ENCODE measurements at places on chromosomes 16 and 17.
A peak's percentile ranks its signal among the peaks of the same experiment; 100 is the strongest.

DNA sequence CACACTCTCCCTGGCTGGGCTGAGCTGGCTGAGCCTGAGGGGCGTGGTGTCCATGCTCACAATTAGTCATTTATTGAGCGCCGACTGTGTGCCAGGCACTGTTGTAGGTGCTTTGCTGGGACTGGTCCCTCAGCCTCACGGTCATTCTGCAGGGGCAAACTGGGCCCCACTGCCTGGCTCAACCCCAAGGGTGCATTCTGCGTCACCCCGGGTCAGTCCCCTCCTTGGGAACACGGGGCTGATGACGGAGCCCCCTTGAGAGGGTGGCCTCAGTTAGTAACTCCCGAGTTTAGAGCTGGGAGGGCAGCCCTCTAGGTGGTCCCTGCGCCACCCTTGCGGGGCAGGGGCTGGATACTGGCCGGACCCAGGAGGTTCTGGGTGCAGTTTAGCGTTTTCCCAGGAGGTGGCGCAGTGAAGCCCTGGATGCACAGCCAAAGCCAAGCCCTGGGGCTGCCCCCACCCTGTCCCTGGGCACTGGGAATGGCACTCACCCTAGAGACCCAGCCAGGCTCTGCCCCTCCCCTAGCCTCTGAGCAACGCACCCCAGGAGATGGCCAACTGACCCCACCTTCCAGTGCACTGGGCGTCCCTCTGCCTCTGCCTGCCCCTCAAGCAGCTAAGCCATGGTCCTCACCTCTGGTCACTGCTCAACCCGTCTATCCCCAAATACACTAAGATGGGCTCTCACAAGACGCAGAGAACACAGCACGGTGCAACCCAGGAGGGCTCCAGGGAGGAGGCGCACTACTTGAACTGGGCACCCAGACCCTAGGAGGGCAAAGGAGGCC lies 243.2 kb upstream of the GSE1 start:
- no peak for DNase-seq

DNA sequence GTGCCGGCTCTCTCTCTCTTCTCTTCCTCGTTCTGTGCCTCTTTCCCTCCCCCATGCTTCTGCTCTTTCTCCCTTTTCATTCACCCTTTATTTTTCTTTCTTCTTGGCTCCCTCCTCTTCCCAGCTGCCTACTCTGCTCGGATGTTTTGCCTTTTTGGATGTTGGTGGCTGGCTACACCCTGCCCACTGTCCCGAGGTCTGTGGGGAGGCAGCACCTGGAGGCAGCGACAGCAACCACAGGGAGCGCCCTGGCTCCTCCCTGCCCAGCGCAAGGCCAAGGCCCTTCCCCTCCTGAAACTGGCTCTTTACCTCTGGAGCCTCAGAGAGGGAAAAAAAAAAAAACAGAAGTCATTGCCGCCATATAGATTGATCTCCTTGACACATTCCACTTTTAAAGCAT lies 20.0 kb downstream of the CLUAP1 start:
- no peak for DNase-seq

GRCh38 chr16:84058664-84059063 lies 16.1 kb upstream of the SLC38A8 start:
- DNase-seq: no peak

DNA sequence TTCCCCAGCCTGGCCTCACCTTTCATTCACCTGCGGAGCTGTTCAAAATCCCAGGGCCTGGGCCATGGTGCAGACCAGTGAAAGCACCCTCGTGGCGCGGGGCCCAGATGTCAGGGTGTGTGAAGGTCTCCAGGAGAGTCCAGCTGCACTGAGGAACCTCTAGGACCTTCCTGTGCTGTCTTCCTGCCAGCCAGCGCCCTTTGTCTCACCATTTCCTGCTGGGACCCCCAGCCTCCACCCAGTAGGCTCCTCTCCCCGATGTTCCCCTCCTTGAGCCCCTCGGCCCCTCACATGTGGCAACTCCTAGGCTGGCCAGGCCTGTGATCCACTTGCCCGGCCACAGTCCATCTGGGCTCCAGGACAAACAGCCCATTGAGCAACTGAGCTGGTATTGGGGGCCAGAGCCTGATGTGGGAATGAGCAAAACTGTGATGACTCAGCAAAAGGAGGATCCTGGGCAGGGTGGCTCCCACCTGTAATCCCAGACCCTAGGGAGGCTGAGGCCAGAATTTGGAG lies 677 bp downstream of the SULT1A2 start:
- no peak for DNase-seq

DNA sequence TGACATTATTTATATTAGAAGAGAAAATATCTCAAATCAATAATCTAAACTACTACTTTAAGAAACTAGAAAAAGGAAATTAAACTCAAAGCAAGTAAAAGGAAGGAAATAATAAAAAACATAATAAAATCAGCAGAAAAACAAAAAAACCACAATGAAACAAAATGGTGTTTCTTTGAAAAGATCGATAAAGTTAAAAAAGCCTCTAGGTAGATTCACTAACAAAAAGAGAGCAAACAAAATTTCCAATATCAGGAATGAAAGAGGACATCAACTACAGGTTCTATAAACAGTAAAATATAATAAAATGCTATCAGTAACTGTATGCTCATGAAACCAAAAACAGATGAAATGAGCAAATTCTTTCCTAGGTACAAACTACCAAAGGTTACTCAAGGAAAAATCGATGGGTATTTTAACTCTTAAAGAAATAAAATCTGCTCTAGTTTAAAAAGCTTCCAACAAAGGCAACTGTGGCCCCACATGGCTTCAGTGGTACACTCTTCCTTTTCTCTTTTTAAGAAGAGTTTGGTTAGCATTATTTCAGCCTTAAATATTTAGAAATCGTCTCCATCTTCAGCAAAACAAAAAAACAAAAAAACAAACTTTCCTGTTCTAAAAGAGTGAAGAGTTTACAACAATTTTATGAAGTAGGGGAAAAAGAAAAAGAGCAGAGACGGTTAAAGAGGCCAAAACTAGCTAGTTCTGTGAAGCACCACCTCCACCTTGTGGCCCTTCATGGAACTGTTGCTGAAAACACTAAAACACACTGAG lies 102.2 kb downstream of the TRIM37 start:
- DNase-seq: peak; percentile 70

DNA sequence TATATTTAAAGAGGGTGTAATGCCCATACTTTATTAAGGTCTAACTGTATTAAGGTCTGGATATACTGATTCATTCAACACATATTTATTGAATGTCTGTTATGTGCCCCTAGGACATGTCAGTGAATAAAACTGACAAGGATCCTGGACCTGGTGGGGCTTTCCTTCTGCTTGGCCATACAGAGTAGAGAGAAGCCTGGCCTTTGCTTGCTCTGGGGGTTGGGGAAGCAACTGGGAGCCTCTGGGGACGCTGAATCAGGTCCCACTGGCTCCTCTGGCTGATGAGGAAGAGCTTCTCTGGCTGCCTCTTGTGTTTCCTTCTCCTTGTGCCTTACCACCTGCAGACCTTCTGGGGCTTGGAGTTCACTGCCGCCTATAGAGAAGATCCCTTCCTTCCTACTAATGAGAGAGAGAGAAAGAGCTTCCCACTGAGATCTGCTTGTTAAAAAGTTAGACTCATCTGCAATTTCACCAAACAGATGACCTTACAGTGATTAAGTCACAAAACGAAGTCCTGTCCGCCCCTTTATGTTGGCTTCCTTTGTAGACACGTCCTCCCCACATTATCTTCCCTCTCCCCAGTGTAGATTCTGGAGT lies 49.7 kb downstream of the MSI2 start:
- DNase-seq: no peak

DNA sequence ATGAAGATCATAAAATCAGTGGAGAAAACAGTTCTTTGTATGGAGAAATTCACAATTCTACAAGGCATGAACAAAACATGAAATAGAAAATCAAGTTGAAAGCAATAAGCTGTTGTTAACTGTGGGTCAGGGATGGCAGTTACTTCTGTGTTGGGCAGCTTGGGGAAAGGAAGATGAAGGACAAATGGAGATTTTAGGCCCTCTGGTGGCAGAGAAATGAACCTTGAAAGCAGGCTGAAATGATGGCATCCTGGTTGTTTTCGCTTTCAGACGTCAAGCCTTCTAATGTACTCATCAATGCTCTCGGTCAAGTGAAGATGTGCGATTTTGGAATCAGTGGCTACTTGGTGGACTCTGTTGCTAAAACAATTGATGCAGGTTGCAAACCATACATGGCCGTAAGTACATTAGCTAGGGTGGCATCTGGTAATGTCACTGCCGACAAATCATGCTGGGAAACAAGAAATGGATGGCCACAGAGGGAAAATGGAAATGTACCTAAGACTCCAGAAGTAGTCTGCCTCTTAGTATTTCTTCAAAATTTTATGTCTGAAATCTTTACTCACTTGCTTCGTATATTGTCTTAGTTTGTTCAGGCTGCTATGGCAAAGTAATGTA lies 108.9 kb downstream of the MAP2K6 start:
- DNase-seq: peak; percentile 92

- no peak for DNase-seq
Measured at GRCh38 chr16:79602628-79603014, 2.1 kb upstream of the MAF start.

DNA sequence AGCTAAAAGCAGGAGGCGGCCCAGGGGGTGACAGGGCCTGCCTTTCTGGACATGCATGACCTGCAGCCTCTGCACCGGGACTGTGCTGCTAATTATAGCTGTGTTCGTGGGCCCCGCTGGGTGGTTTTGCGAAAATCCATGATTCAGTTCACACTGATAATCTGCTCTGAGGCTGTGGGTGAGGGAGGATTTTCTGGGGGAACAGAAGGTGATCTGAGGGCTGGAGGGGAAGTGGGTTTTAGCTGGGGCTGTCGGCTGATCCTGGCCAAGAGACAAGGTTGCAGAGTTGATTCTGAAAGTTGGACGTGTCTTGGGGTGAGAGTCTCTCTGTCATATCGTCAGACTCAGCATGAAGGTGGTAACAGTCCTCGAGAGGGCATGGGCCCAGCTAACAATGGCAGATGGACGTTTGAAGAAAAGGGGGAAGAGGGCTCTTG lies 187.5 kb upstream of the ZNF469 start:
- DNase-seq: peak; percentile 1

- no peak for DNase-seq
Measured at GRCh38 chr17:49252148-49252695, 21.6 kb upstream of the PHOSPHO1 start.

DNA sequence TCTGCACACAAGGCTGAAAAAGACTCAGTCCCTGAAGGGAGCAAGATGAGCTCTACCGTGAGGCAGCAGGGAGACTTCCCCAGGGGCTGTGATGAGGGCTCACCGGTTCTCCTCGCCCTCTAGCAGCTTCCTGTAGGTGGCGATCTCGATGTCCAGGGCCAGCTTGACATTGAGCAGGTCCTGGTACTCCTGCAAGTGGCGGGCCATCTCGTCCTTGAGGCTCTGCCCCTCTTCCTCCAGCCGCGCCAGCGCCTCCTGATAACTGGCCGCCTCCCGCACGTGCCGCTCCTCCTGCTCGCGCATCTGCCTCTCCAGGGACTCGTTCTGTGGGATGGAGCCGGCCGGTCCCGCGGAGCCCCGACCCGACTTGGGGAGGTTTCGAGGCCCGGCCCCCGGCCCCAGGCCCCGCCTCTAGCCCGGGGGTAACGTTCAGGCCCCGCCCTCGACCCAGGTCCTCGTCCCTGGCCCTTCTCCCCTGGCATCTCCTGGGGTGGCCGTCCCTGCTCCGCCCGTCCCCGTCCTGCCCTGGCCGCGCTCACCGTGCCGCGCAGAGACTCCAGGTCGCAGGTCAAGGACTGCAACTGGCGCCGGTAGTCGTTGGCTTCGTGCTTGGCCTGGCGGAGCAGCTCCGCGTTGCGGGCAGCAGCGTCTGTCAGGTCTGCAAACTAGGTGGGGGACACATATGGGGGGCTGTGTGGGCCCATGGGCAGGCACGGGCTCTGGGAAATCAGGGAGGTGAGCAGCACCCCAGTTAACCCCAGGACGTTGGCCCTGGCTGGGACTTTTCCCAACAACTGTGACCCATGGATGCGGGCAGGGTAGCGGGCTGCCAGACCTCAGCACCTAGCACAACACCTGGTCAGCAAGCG lies 3.9 kb downstream of the GFAP start:
- DNase-seq: peak; percentile 36

DNA sequence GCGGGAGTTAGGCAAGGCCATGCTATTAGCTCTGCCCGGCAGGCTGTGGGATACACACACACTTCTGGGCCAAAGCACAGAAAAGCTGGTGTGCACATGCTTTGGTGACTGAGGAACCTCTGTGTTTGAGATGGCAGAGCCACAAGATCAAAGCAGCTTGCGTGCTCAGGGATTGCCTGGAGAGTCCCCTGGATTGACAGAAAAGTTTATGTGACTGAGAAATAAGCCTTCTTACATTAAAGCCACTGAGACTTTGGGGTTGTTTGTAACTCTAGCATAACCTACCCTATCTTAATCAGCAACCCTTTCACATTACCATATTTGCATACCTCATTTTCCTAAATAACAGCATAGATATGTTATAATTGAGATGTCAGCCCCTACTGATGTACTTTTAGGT lies 69.3 kb downstream of the MYO1D start:
- DNase-seq: no peak
